ENCODE measurements at places on chromosomes 4 and X. TPM values are rescaled to one million over a fixed set of nuclear protein-coding genes. Genes with fewer than 3 reads are reported as not detected.

DNA sequence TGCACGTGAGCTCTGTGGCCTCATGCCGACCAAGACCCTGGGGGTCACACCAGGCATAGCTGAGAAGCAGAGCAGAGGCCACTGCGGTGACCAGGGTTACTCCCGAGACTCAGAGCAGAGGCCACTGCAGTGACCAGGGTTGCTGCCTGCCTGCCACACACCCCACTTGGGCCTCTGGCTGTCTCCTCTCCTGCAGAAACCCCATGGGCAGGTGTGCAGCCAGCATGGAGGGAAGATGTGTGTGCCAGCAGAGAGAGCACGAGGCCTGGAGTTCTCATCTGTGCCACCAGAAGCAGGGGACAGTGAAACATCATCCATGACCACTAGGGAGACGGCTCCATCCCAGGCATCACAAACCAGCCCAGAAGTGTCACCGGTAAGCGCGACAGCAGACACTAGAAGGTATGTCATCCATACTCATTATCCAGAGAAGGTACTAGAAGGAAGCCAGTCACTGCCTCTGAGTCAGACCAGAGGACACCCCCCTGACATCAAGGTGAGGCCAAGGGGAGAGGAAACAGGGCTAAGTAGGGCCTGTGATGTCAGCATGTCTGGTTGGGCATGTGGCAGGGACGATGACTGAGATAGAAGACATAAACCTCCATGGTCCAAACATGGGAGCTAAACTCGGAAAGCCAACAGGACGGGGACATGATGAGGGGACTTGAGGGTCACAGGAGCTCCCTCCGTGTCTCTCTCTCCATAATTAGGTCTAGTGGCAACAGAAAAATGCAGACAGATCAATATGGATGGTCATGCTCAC is 24.2 kb upstream of the SPON2 start:
- peaks cover 39% of the 10 kb centered on the region for H3K4me1 ChIP-seq
- H3K36me3 ChIP-seq, result no peaks in the 10 kb centered on the region
- no peak for DNase-seq
- H3K27me3 ChIP-seq, result no peaks in the 10 kb centered on the region

- H3K27me3 ChIP-seq, result no peaks in the 10 kb centered on the region
- no peaks in the 10 kb centered on the region for H3K4me1 ChIP-seq
- H3K27ac ChIP-seq, result no peak overlapping the region
- no peaks in the 10 kb centered on the region for H3K36me3 ChIP-seq
- DNase-seq, result no peak
These were observed 2241.9 kb downstream of the PCDH7 start for GRCh38 chr4:32962100-32962499.

GRCh38 chrX:134725103-134725690 is 66.9 kb upstream of the PLAC1 start:
- H3K4me3 ChIP-seq, result no peak overlapping the region
- H3K27me3 ChIP-seq, result no peaks in the 10 kb centered on the region
- no peak overlapping the region for H3K27ac ChIP-seq
- DNase-seq, result no peak
- no peaks in the 10 kb centered on the region for H3K36me3 ChIP-seq

DNA sequence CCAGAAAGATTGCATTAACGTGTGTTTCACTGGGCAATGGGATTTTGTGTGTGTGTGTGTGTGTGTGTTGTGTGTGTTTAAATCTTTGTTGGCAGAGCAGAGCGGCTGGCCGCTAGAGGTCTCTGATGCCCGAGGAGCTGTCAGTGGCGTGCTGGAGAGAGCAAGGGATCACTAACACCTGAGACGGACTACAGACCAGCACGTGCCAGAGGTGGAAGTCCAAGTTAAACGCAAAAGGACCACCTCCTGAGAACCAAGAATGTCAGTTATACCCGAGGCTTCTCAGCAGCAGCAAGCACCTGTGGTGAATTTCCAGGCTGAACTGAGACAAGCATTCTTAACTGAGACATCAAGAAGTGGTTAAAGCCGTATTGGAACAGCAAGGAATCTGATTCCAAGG is 9.0 kb upstream of the SLC25A14 start:
- no peak overlapping the region for H3K4me3 ChIP-seq
- H3K36me3 ChIP-seq, result no peaks in the 10 kb centered on the region
- H3K4me1 ChIP-seq, result no peaks in the 10 kb centered on the region
- no peaks in the 10 kb centered on the region for H3K27me3 ChIP-seq
- H3K27ac ChIP-seq, result no peak overlapping the region
- DNase-seq, result peak; percentile 24

The PNMA6F gene
- total RNA-seq, result not detected

DNA sequence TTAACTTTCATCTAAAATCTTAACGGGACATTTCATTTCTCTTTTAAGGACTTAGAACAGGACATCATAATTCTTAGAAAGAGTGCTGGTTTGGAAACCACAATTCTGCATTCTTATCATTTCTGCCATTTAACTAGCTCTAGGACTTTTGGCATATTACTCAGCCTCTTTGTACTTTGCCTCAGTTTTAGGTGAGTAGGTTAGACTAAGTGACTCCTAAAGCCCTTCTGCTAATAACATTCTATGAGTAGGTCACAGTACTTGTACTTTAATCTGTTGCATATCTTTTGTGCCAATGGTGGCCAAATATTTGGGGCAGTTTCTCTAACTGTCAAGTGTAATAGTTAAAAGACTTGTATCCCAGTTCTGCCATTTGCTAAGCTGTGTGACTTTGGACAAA is 115.4 kb upstream of the NUDT6 start:
- H3K4me3 ChIP-seq, result no peak overlapping the region
- H3K27me3 ChIP-seq, result no peaks in the 10 kb centered on the region
- H3K27ac ChIP-seq, result no peak overlapping the region

DNA sequence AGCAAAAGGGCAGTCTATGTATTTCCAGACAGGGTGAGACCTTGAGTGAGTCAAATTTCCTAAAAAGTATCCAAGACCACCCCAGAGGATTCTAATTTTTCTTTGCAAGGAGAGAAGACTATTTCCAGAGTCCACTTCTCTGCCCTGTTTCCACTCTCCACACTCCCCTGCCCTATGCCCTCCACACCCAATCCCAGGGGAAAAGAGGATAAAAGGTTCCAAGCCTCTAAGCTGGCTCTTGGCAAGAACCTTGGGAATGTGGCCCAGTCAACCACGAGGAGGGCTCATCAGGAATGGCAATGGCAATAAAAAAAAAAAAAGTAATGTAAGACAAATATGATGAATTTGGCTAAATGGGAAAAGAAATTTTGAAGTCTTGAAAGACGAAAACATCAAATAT is 65.9 kb downstream of the SRPX start:
- H3K4me1 ChIP-seq, result peaks cover 1% of the 10 kb centered on the region
- DNase-seq, result no peak
- H3K27me3 ChIP-seq, result no peaks in the 10 kb centered on the region
- H3K36me3 ChIP-seq, result no peaks in the 10 kb centered on the region
- H3K4me3 ChIP-seq, result no peak overlapping the region

DNA sequence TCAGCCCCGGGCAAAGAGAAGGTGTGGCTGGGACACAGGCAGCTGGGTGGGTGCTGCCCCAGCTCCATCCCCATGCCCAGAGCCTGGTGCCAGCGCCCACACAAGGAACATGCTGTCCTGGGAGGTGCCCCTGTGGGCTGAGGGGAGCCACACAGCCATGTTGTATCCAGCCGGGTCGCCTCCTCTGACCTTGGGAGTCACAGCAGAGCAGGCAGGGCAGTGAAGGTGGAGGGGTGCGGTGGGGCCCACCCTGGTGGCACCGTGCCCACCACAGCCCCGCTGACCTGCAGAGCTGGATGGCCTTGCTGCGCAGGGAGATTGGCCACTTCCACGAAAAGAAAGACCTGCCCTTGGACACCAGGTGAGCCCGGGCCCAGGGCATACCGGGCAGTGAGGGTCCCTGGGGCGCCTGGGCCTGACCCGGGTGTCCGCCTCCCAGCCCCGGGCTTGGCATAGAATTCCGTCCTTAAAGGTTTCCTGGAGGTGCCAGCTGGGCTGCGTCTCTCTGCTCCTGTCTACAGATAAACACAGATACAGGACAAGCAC is 18.7 kb upstream of the ADD1 start:
- no peaks in the 10 kb centered on the region for H3K27me3 ChIP-seq
- no peaks in the 10 kb centered on the region for H3K4me1 ChIP-seq
- DNase-seq, result peak; percentile 30
- no peak overlapping the region for H3K4me3 ChIP-seq
- H3K36me3 ChIP-seq, result no peaks in the 10 kb centered on the region
- H3K27ac ChIP-seq, result no peak overlapping the region

DNA sequence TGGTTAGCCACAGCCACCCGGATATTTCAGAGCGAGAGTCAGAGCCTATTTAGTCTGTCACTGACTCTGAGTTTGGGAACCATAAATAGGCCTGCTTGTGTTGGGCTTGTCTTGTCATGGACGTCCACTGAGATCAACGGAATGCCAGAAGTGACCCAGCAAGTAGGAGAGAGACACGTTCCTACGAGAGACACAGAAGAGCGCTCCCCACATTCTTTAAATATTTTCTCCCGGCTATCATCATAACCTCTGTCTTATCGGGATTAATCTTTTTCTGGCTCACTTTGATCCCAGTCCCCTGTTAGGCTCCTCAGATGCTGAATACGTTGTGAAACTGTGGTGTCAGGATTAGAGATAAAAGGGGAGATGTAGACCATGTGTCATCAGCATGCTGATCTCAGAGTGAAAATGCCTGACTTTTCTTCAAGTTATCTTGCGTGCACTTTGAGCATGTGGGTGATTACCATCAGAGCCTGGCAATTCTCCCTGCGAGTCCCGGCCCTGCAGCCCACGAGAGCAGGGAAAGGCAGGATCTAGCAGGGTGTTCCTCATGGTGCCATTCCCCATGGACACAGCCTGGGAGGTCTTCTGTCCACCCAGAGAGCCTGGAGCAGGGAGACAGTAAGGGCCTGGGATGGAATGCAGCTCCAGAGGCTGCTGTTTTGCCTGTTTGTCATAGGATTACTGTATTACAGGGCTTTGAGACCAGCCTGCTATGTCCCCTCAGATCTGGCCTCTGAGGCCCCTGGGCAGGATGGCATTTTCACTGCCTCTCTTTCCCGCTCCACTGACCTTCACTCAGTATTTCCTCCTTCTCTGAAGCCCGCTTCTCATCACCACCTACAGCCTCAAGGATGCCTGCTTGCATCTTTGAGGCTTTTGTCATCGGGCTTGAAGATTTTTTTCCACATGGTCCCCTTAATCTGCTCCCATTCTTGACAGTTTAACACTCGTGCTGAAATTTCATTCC is 2.8 kb upstream of the TENM3 start:
- H3K27ac ChIP-seq, result no peak overlapping the region
- H3K4me3 ChIP-seq, result no peak overlapping the region
- H3K27me3 ChIP-seq, result no peaks in the 10 kb centered on the region
- H3K36me3 ChIP-seq, result no peaks in the 10 kb centered on the region
- H3K4me1 ChIP-seq, result no peaks in the 10 kb centered on the region
- no peak for DNase-seq

DNA sequence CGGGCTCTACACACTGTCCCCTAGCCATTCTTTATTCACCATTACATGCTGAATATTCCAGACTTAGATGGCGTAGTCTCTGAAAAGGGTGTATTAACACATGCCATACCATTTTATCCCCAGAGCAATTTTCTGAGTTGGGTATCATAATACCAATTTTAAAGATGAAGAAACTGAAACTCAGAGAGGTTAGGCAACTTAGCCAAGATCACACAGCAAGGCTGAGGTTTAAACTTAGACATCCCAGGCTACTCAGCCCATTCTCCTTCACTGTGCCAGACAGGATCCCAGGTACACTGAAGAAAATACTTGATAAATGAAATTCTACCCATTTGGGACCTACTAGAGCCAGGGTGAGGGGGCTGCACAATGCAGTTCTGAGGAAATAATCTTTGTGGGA is 67.4 kb upstream of the ARHGAP36 start:
- H3K27ac ChIP-seq, result no peak overlapping the region
- H3K27me3 ChIP-seq, result no peaks in the 10 kb centered on the region
- no peaks in the 10 kb centered on the region for H3K36me3 ChIP-seq
- H3K4me3 ChIP-seq, result no peak overlapping the region

DNA sequence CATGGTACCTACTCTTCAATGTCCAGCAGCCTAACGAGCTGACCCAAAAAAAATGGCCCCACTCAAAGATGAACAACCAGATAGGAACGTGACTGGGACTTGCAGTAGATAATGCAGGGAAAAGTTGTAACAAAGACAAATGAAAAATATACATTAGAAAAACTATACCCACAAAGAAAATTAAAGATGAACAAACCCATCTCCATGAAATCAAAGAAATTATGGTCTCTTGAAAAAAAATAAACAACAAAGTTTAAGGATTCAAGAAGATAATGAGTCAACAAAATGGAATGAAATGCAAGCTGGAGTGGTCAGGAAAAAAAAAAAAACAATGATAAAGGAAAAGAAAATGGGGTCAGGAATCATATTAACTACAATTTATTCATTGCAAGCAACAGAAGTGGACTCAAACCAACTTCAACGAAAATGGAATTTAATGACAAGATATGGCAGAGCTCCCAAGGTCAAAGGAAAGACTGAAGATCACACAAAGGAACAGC is 309.8 kb upstream of the GALNT7 start:
- H3K27ac ChIP-seq, result no peak overlapping the region
- no peaks in the 10 kb centered on the region for H3K36me3 ChIP-seq
- no peak overlapping the region for H3K4me3 ChIP-seq
- H3K27me3 ChIP-seq, result no peaks in the 10 kb centered on the region
- no peak for DNase-seq

GRCh38 chr4:110484767-110485166 is 8.8 kb downstream of the ENPEP start:
- no peaks in the 10 kb centered on the region for H3K4me1 ChIP-seq
- no peak for DNase-seq
- H3K36me3 ChIP-seq, result no peaks in the 10 kb centered on the region
- H3K27ac ChIP-seq, result no peak overlapping the region
- no peaks in the 10 kb centered on the region for H3K27me3 ChIP-seq

DNA sequence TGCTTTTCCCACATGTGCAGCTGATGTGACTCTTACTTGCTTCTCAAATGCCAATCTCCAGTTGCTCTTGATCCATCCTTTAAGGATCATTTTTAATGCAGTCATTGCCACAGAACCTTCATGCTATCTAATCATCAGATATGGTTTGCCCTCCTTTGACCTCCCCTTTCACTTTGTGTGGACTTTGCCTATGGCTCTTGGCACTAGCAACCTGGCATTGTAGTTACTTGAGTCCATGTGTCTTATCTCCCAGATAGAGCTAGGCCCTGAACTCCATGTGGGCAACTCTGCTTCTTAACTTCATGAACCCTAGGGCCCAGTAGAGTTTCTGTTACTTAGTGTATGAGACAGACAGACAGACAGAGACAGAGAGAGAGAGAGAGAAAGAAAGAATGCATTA is 41.6 kb downstream of the MTM1 start:
- no peaks in the 10 kb centered on the region for H3K27me3 ChIP-seq
- H3K36me3 ChIP-seq, result no peaks in the 10 kb centered on the region
- DNase-seq, result no peak
- H3K4me1 ChIP-seq, result peaks cover 1% of the 10 kb centered on the region
- no peak overlapping the region for H3K4me3 ChIP-seq

The CFAP47 gene
- total RNA-seq, result not detected

The ADRA2C gene
- total RNA-seq, result 0.35 TPM

- DNase-seq, result no peak
- H3K36me3 ChIP-seq, result no peaks in the 10 kb centered on the region
- H3K27me3 ChIP-seq, result no peaks in the 10 kb centered on the region
- no peak overlapping the region for H3K4me3 ChIP-seq
- no peaks in the 10 kb centered on the region for H3K4me1 ChIP-seq
These were observed 269.1 kb upstream of the SLIT2 start for GRCh38 chr4:19982556-19982955.

GRCh38 chrX:24168807-24169206 is 19.3 kb downstream of the ZFX start:
- H3K27ac ChIP-seq, result no peak overlapping the region
- DNase-seq, result no peak
- H3K4me1 ChIP-seq, result peaks cover 11% of the 10 kb centered on the region
- no peak overlapping the region for H3K4me3 ChIP-seq

GRCh38 chr4:8199594-8200301 is 658 bp downstream of the SH3TC1 start:
- H3K36me3 ChIP-seq, result no peaks in the 10 kb centered on the region
- peak overlapping the region; percentile 12 for H3K27ac ChIP-seq
- no peaks in the 10 kb centered on the region for H3K27me3 ChIP-seq
- DNase-seq, result no peak
